Brain (organoid and tissue), 16 donors: ENCODE measurements at places on chromosomes 5 and 9. TPM values are rescaled to one million over a fixed set of nuclear protein-coding genes. Genes with fewer than 3 reads are reported as not detected.

DNA sequence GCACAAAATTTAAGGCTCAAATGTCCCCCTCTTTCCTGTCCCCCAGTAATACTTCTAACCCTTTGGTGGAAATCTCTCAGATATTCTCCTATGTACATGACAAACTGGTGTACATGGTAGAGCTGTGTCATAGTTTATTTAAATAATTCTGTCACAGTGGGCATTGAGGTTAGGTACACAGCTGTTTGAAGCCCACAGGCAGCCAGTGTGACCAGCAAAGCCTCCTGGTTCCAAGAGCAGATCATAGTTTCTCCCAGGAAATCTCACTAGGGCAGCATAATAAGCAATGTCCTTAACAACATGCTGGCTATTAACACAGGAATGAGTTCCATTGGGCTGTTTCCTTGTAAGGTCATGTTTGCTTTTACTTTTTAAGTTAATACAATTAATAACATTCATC is 63.9 kb downstream of the NDST1 start:
- DNase-seq, result no peak

DNA sequence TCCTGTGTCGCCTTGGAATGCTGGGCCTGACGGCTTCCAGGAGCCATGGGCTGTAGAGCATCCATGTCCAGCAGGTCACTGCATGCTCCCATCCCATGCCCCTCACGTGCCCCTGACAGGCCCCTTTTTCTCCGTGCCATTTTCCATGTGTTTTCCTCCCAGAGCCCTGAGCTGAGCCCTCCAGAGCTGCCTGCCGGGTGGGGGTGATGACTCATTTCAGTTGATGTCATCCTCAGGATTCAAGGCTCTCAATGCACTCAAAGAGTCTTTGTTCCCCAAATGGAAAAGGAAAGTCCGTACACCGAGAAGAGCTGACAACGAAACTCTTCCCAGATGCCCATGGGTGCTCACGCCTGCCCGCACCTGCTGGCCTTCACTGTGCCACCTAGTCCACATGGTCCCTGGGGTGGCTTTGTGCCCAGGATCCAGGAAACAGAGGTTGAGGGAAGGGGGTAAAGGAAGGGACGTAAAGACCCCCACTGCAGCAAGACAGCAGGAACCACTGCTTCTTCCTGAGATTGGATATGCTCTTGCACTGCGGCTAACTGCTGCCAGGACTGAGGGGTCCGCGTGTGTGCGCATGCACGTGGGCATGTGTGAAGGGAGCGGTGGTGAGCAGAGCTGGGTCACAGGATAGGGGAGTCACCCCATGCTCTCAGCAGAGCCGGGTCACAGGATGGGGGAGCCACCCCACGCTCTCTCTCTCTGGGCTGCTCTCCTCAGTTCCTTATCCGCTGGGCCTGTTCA is 27.6 kb downstream of the COL15A1 start:
- DNase-seq, result no peak

CCDC180 gene
- 1.4 TPM for polyA plus RNA-seq

NTRK2 gene
- 58.8 TPM for polyA plus RNA-seq

- no peak for DNase-seq
These were observed 421.8 kb downstream of the SEMA5A start for GRCh38 chr5:9124071-9124470.

- DNase-seq, result peak; percentile 23
These were observed 49.6 kb downstream of the NDST1 start for GRCh38 chr5:150557509-150557872.

DNA sequence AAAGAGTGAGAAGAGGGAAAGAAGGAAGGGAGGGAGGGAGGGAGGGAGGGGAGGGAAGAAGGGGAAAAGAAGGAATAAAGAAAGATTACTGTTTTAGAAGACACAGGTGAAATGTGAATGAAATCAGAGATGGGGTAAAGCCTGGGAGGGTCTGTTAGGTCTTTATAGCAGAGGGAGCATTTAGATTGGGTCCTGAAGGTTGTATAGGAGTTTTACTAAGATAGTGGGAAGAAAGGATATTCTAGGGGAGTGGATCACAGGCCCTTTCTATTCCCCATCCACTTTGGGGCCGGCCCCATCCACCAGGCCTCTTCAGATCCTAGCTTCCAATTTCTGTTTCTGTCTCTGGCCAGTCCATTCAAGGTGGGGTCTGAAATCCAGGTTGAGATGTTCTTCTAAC is 35.5 kb downstream of the C9orf50 start:
- no peak for DNase-seq

GRCh38 chr5:150649108-150650020 is 8.9 kb downstream of the SYNPO start:
- no peak for DNase-seq

DNA sequence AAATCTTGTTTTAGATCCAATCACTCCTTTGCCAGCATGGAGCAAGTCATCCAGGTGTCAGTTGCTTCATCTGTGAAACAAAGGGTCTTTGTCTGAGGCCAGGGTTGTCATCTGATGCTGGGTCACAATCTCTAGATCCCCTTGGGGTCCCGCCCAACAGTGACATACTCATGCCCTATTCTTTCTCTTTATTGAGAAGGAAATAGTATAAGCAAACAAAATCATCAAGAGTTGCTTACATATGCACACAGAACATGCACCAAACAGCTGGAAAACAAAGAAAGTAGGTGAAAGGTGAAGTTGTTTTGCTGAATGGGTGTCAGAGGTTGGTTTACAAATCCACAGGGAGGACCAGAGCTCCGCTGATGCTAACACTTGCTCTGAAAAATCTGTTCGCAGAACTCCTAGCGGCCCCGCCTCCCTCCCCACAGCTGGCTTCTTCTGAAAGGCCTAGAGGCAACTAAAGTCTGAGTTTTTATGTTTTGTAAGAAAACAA is 106.1 kb upstream of the SLC44A1 start:
- peak; percentile 29 for DNase-seq

GRCh38 chr5:91419571-91420537 is 36.7 kb upstream of the ARRDC3 start:
- DNase-seq, result peak; percentile 54

DNA sequence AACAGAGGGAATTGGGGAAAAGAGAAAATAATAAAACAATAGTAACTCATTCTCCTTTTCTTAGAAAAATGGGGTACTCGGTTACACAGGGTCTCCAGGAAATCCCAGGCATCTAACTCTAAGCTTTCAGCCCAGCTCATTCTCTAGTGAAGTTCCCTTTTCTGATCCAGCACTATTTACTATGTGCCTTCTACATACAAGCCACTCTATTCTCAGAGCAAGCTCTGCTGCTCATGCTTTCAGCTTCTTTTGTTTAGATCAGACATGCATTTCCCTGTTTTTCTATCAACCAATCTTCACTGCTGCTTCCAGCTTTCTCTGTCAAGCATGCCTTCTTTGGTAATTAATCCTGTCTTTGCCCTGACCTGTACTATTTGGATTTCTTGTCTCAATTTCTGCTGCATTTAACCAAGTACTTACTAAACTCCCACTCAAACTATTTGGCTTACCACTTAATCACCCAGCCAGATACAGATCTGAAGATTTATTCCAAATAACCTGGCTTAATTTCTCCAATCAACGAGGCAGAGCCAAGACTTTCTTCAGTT is 25.3 kb downstream of the OSMR start:
- DNase-seq, result no peak

DNA sequence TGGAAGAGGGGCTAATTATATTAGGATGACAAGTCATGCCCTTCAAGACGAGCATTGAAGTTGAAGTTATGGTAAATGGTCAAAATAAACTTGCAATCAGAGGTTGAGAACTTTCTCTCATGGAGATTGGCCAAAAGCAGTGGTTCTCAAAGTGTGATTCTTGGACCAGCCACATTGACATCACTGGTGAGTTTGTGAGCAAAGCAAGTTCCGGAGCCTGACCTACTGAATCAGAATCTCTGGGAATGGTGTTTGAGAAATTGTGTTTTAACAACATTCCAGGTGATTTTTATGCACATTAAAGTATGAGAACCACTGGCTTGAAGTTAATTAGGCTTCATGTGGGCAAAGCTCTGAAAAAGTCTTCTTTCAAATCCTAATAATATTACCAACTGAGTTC is 403.5 kb downstream of the ZSWIM6 start:
- no peak for DNase-seq

CDKN2B-AS1 gene
- 6.9 TPM for polyA plus RNA-seq

GRCh38 chr5:96144289-96144688 is 182.6 kb upstream of the ELL2 start:
- DNase-seq, result no peak

GRCh38 chr5:175305251-175305650 is 138.7 kb downstream of the DRD1 start:
- DNase-seq, result no peak

DNA sequence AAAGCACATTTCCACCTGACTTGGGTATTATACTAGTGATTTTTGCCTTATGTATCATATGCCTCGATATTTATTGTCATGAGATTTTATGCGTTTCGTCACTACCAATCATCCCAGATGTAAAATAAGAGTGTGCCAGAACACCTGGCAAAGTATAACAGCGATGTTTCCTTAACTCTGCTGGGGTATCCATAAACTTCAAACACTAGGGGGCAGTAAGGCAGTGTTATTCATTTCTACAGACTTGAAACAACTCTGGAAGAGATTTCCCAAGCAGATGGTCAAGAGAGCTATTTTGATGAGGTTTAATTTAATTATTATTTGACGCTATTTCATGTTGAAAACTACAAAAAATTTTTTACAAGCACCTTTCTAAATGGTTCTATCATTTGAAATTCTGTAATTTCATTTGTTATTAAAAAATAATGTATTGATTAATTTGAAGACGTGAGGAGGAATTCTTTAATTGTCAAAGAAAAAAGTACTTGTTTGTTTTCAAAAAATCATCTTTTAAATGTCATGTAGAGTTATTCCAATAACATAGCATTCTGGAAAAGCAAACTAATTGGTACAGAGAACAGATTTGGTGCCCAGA is 388.5 kb upstream of the CTNND2 start:
- peak; percentile 24 for DNase-seq

DNA sequence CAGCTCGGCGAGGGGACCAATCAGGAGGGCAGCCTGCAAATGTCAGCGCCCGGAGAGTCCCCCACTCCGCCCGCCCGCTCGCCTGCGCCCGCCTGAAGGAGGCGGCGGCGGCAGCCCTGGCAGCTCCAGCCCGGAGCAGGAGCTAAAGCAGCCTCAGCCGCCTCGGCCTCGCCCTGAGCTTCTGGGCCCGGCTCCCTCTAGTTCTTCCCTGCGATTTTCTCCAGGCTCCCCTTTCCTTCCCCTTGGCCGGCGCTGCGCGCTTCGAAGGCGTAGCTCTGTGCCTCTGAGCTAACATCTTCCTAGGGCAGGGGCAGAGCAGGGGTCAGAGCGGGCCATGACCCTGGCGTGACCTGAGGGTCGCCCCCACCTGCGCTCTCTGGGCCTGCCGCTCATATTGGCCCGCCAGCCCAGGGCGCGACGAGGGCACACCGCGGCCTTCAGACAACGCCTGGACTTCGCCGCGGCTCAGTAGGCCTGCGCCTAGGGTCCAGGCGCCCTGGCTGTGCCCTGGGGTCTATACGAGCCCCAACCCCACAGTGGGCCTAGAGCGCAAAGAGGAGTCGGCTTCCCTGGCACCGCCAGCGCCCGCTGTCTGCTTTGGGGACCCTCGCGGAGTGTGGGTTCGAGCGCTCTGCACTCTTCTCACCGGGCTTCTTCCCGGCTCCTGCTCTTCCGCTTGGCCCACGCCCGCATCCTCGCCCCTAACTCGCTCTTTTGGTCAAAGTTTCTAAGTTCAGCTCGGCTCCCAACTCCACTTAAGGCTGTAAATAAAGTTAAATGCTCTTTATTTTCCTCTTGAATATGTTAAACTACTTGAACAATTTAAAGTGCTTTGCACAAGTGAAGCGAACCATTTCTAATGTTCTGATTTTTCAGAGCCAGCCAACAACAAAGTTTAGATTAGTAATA is 504 bp upstream of the OTP start:
- DNase-seq, result peak; percentile 60

DNA sequence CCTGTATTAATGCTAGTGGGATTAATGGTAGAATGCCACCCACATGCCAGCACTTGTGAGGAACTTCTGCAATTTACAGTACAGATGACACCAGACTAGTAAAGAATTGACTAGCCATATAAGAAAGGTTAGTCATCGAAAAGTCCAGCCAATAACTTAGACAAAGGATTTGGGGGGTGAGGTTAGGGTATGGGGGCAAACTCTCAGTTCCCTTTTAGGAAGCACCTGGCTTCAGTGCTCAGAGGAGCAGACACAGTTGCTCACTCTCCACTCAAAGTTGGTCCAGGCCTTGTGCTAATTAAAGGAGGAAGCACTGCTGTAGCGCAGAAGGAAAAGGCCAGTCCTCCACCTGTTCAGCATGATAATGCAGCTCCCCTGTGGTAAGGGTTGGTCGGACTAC is 25.2 kb downstream of the TGFBR1 start:
- no peak for DNase-seq

DNA sequence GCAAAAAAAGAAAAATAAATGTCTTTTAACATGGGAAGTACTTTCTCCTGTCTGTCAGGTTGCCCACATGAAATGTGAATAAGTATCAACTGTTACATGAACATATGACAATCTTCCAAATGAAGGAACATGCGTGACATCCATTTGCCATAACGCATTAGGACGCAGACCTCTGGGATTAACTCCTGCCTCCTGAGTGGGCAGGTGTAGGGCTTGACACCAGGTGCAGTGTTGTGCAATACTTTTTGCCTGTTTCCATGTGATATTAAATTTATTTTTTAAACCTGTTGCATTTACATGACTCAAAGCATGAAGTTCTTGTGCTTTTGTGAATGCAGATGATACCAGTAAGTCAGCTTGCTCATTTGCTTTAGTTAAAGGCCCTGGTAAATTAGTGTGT is 8.7 kb upstream of the TMEM141 start:
- DNase-seq, result no peak

PLPP7 gene
- polyA plus RNA-seq, result 8.3 TPM

DNA sequence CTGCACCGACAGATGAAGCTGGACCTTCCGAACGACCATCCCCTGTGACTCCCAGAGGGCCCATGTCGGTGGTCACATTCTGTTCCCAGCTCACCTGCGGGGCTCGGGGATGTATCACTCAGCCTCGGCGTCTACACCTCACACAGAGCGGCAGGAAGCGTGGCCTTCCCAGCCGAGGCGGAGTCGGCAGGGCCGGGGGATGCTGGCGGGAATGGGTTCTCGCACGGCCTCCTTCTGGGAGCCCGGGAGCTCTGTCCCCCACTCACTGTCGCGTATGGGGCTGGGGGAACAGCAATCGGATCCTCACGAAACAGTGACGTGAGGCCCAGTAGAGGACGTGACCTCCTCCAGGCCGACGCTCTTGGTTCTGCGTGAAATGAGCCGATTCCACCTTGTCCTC is 20.4 kb downstream of the NACC2 start:
- no peak for DNase-seq

- peak; percentile 71 for DNase-seq
These were observed 17.0 kb upstream of the CRB2 start for GRCh38 chr9:123338710-123339665.

- peak; percentile 17 for DNase-seq
These were observed 105.7 kb upstream of the KLF9 start for GRCh38 chr9:70519912-70520724.

GRCh38 chr9:16348531-16348930 is 521.9 kb downstream of the BNC2 start:
- no peak for DNase-seq

ADAMTS2 gene
- 2.2 TPM for polyA plus RNA-seq
